ENCODE measurements at places on chromosomes 5 and 9.

GRCh38 chr5:157690690-157691433, 19.5 kb downstream of the C5orf52 start:
- DNase-seq, result no peak

DNA sequence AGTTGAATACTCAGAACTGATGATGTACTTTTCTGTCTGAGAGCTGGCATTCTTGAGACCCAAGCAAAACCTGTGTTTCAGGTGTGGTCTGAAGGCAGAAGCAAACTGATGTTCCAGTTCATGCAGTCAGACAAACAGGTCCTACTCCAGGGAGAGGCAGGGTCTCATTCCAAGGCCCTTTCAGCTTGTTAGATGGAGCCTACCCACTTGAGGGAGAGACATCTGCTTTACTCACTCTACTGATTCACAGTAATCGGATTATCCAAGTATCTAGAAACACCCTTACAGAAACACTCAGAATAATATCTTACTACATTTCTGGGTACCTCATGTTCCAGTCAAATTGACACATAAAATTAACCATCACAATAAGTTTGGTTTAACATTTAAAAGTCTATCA, 207.8 kb downstream of the KDM4C start:
- no peak for DNase-seq

- DNase-seq, result no peak
These were observed 121.1 kb downstream of the CYLC2 start for GRCh38 chr9:103116246-103116645.

DNA sequence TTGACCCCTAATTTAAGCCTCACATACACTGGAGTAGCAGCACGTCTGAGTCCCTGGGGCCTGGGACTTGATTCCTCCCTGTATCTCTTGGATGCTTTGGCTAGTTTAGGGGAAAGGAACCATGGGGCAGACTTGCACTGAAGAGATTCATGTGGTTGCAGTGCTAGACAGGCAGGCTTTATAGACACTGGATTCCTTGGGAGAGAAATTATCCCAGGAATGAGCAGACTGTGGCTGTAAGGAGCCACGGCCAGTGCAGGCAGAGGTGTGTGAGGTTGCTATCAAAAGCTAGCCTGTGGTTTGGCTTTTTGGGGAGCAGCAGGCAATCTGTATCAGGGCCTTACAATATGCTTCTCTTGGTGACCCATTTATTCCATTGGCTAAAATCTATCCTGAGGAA, 20.5 kb upstream of the PITX1 start:
- no peak for DNase-seq

DNA sequence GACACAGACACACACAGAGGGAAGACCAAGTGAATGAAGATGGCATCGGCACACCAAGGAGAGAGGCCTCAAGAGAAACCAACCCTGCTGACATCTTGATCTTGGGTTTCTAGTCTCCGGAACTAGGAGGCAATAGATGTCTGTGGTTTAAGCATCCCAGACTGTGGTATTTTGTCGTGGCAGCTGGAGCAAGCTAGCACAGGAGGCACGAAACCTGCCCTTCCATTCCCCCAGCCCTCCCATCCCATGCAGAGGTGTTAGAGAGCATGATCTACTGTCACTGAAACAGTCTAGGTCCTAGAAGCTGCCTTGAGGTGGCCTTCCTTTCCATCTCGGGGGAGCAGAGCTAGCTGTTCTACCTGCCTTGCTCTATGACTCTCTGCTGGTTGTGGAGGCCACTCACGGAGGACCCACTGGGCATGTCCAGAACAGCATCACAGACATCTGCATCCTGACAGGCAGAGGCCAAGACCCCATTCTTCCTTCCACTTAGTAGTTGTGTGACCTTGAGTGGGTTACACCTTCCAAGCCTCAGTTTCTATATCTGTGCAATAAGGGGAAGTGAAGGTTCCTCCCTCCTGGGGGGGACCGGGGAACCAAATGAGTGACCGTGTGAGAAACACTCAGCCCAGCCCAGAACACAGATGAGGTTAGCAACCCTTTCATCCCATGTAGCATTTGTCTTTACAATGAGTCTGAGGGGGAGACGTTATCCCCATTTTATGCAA, 134.3 kb upstream of the BOD1 start:
- no peak for DNase-seq

DNA sequence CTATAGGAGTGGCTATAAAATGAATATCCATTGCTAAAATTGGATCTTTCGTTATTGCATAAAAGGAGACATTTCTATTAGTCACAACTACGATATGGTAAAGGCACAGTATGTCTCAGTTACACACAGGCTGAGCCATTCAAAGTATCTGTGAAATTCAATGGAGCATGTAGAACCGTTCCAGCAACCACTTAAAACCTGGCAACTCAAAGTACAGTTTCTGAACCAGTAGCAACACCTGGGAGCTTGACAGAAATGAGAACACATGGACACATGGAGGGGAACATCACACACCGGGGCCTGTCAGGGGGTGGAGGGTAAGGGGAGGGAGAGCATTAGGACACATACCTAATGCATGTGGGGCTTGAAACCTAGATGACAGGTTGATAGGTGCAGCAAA, 15.4 kb downstream of the POC5 start:
- DNase-seq, result no peak

DNA sequence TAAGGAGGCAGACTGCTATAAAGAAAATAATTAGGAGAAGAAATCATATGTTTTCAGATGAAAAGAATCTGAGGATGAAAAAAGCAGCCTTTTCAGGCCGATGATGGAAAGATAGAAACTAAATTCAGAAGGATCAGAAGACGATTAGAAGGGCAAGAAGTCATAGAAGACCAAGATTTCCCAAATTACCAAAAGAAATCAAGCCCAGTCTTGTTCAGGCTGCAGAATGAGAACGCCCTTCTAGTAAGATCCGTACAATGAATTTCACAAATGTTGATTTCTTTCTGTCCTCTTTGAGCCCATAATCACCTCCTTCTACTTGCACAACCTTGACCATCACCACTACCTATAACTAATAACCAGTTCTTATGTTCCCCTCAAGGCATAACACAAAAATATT, 114.6 kb upstream of the CCDC152 start:
- no peak for DNase-seq

DNA sequence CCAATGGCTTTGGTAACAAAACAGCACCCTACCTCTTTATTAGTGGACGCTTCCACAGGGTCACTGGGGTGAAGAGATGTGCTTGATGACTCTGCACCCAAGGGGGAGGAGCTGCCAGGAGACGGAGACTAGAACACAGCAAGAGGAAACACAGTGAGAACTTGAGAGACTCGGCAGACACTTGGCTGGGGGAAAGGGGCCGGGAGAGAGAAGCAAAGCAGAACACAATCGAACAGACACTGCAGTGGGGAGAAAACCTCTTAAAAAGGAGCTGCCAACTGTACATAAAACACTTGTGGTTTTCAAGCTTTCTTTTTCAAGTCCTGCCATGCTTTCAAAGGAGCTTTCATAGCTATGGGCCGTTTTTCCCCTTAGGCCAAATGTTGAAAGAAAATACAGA, 151.0 kb downstream of the ENTREP1 start:
- no peak for DNase-seq

GRCh38 chr5:121937762-121938161, 24.0 kb upstream of the SRFBP1 start:
- DNase-seq, result no peak

DNA sequence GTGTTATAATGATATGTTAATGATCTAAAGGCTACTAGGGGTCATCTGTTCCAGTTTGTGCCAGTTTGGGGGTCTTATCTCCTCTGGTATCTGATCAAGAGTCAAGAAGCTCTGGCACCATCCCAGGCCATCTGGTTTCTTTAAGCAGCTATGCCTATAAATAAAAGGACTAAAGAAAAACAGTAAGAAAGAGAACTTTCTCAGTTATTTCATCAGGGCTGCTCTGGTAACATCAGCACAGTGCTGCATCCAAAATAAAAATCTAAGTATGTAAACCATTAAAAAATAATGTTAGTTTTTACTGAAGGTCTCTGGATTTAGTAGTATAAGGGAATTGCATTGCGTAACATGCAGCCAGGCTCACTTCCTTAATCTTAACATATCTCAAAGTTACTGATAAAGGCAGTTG, 185.0 kb downstream of the NR2F1-AS1 start:
- no peak for DNase-seq

- no peak for DNase-seq
These were observed 339.4 kb downstream of the EFNA5 start for GRCh38 chr5:107331312-107331711.

GRCh38 chr9:117344892-117345660, 69.8 kb downstream of the ASTN2 start:
- no peak for DNase-seq

GRCh38 chr5:94707359-94707758, 88.9 kb downstream of the SLF1 start:
- no peak for DNase-seq

- no peak for DNase-seq
These were observed 15.2 kb downstream of the WDR36 start for GRCh38 chr5:111107371-111107770.

- no peak for DNase-seq
These were observed 316.0 kb upstream of the DMAC1 start for GRCh38 chr9:8115570-8115969.

Data from NCI-H1417 (cell line).